ENCODE measurements at places on chromosomes 12 and 14.

- no peak for DNase-seq
These were observed 4.1 kb downstream of the TSPAN11 start for GRCh38 chr12:30930641-30931040.

DNA sequence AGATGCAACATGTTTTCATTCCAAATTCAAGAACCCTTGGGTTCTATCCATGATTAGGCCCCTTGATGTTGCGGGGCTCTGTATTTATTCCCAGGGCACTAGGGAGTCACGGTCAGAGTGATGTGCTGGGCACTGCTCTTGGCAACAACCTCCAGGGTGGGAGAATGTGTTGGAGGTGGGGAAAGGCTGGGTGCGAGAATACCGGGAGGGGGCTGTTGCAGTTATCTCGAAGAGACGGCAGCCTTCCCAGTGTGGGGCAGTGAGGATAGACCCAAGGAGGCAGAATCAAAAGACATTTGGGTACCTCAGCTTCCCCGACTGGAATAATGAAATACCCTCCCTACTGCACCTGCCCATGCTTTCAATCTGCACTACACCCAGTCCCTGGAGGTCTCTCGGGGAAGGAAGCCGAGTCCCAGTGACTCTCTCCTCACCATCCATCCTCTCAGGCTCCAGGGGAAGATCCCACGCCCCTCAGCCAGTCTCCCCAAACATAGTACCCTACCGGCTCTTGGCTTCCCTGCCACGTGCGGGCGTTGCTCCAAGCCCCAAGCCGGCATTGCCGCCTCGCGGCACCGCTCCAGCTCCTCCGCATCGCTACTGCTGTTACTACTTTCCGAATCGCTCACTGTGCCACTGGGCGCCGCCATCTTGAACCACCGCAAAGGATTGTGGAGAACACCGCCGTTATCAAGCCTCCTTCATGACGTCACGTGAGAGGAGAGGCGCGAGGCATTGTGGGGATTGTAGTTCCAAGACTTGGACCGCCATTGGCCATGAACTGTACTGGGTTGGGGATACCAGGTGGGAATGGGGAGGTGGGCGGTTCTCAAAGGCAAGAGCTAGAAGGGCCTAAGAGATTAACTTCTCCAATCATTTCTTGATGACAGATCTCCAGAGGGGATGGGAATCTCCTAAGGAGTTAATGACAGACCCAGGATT is at the start of gene C12orf43:
C12orf43 (minus strand) TSS at position 663 of the 942 bp plus-strand sequence; CDS start at position 650, 13 bp downstream.
- DNase-seq: peak; percentile 78

DNA sequence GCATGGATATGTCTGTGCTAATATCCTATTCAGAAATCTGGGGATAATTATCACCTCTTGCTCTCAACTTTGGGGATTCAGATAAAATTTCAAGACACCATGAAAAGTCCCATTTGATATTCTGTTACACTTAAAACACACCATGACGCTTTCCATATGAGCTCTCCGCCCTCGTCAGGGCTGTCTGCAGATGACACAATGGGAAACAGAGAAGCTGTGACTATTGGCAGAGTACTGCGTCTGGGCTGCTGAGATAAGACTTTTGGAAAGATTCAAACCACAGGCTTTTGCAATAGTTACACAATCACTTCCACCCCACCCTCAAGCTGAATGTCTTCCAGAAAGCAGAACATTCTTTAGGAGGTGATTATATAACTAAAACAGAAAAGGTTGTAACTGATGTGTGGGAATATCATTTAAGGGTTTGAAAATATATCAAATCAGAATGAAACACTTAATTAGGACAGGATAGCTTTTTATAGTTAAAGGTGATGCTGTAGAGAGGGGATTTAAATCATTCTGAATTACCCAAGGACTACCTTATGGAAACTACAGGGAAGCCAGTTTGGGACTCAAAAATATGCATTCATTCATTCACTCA is 75.3 kb upstream of the TMPO start:
- no peak for DNase-seq

- no peak for DNase-seq
These were observed 42.8 kb upstream of the CPSF6 start for GRCh38 chr12:69196302-69197288.

DNA sequence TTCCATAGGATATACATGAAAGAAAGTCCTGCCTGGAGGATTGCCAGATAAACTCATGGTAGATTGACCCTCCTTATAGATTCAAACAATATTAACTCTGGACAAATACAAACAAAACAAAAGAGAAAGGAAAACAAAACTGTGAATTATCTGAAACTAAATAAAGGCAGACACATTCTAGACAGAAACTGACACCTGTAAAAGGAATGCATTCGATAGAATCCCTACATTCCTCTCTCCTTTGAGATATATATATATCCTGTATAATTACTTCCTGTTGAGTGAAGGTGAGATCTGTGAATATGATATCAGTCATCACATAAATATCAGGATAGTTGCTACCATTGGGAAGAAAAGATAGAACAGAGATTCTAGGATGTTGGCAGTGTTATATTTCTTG is 948.4 kb upstream of the ATXN7L3B start:
- no peak for DNase-seq

DNA sequence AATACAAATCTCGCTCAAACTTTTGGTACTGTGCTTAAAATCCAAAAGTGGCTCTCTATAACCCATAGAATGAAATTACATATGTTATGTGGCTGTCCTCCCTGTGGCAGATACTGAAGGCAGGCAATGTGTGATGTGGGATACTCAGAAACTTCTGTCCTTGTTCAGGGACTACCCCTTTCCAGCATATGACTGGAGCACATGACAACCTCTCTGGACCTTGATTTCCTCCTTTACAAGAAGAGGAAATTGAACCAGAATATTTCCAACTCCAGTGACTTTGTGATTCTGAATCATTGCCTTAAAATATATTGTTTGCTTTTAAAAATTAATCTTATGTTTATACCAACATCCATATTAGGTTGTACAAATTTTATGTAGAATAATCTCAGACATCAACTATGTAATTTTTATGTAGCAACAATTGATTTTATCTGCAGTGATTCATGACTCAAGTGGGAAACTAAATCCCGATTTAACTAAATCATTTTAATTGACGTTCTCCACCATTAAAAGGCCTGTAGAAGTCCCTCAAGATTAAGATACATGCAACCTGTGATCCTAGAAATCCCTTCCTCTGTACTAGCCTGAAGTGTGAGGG is 162.4 kb downstream of the AKAP6 start:
- no peak for DNase-seq
